ENCODE measurements at places on chromosomes 4 and X.

GRCh38 chr4:20219521-20219920 is 32.2 kb upstream of the SLIT2 start:
- DNase-seq: no peak
- H3K4me3 ChIP-seq: no peak overlapping the region
- no peaks in the 10 kb centered on the region for H3K4me1 ChIP-seq

DNA sequence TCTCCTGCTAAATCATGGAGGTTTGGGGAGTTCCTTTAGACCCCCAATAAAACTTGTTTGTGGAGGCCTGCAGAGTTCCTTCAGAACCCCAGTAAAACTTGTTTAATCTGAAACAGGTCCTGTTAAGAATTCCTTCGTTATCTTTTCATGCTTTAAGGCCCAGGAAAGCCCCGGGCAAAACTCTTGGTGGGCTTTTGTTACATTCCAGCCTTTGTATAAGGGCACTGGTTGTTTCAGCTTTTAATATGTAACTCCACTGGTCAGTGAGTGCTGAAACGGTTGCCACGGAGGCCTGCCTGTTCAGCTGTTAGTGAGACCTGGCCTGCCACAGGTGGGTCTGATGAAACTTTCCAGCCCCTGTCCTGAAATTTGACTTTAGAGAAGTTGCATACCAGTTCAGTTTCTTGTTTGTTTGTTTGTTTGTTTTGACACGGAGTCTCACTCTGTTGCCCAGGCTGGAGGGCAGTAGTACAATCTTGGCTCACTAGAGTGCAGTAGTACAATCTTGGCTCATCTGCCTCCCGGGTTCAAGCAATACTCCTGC is 12.4 kb upstream of the DHRSX start:
- H3K27ac ChIP-seq: no peak overlapping the region
- no peak overlapping the region for H3K4me3 ChIP-seq
- H3K27me3 ChIP-seq: no peaks in the 10 kb centered on the region
- H3K4me1 ChIP-seq: no peaks in the 10 kb centered on the region

- H3K4me1 ChIP-seq: no peaks in the 10 kb centered on the region
- H3K4me3 ChIP-seq: peak overlapping the region; percentile 42
- no peak overlapping the region for H3K27ac ChIP-seq
- H3K36me3 ChIP-seq: no peaks in the 10 kb centered on the region
- no peak for DNase-seq
Measured at GRCh38 chrX:80334583-80334982, 85.7 kb upstream of the TENT5D start.

DNA sequence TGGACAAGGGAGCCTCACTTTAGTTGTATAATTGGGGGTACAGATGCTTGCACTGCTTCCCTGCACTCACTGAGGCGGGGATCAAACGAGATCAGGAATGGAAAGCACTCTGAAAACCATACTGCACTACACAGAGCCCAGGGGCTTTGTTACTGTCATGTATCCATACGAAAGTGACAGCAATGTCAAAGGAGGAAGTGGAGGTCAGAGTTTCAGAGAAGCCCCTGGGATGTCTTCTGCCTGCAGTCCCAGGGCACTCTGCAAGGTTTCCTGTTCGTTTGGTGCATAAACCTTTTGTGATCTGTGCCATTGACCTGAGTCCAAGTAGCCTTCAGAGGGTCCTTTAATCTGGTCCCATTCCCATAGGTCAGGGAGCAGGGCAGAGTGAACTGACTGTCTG is 31.2 kb downstream of the RNF175 start:
- DNase-seq: no peak
- H3K4me3 ChIP-seq: no peak overlapping the region
- H3K36me3 ChIP-seq: no peaks in the 10 kb centered on the region
- H3K27ac ChIP-seq: no peak overlapping the region
- H3K27me3 ChIP-seq: no peaks in the 10 kb centered on the region

DNA sequence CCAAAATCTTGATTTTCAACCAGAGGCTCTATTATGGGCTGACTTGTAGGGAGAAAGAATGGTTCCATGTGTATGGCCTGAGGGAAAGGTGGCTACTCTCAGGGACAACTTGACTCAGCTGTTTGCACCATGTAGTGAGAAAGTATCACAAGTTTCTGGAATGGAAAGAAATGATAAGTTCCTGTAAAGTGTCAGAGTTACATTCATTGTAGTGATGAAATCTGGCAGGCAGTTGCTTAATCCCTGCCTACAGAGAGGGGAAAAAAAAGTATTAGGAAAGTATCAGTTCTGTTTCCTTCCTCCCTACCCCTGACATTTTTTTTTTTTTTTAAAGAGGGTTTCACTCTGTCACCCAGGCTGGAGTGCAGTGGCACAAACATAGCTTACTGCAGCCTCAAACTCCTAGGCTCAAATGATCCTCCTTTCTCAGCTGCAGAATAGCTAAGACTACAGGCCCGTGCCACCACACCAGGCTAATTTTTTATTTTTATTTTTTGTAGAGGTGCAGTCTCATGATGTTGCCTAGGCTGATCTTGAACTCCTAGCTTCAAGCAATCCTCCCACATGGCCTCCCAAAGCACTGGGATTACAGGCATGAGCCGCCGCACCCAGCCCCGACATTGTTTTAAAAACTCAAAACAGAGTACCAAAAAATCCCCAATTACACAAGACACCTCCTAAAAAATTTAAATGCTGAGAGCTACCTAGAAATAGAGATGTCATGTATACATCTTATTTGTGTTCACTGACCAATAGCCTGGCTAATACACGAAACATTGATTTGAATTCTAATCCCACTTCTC is 4.8 kb upstream of the FBXL5 start:
- DNase-seq: no peak
- H3K27ac ChIP-seq: no peak overlapping the region
- no peaks in the 10 kb centered on the region for H3K36me3 ChIP-seq
- peaks cover 10% of the 10 kb centered on the region for H3K4me1 ChIP-seq

GRCh38 chrX:136168929-136169735 is 21.8 kb downstream of the FHL1 start:
- DNase-seq: peak; percentile 79
- no peak overlapping the region for H3K4me3 ChIP-seq
- peak overlapping the region; percentile 74 for H3K27ac ChIP-seq
- no peaks in the 10 kb centered on the region for H3K27me3 ChIP-seq
- peaks cover 29% of the 10 kb centered on the region for H3K4me1 ChIP-seq

GRCh38 chr4:74117024-74117534 is 18.1 kb upstream of the CXCL2 start:
- no peaks in the 10 kb centered on the region for H3K36me3 ChIP-seq
- peak overlapping the region; percentile 25 for H3K27ac ChIP-seq
- no peak overlapping the region for H3K4me3 ChIP-seq

DNA sequence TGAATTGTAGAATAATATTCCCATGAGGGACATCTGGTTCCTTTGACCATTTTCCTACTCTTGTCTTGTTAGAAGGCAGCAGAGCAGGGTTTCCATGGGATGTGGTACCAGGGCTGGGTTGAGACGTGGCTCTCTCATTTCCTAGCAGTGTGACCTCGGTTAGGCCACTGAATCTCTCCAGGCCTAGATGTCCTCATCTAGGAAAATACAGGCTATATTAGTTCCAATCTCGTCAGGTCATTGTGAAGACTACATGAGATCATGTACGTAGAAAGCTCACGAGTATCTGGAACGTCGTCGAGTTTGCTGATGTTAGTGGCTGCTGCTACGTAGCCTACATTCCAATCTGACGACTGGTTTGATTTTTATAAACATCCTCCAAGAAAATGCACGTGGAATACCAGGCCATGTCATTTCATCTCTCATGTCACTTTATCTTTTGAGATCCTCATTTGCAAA is 278.2 kb upstream of the GATB start:
- H3K27ac ChIP-seq: no peak overlapping the region
- DNase-seq: no peak
- H3K36me3 ChIP-seq: no peaks in the 10 kb centered on the region
- H3K27me3 ChIP-seq: no peaks in the 10 kb centered on the region
- no peak overlapping the region for H3K4me3 ChIP-seq

DNA sequence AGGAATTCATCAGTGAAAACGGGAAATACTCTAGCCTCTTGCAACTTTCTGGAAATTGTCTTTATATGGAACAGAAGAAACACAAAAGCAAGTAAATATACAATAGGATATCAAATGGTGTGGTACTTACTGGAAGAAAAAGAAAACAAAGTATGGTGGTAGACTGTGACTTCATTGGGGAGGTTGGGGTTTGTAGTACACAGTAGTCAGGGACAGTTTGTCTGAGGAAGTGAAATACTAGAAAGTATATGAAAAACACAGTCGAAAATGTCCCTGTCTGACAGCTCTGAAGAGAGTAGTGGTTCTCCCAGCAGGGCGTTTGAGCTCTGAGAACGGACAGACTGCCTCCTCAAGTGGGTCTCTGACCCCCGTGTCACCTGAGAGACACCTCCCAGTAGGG is 390.0 kb upstream of the NWD2 start:
- no peaks in the 10 kb centered on the region for H3K36me3 ChIP-seq
- no peaks in the 10 kb centered on the region for H3K4me1 ChIP-seq
- DNase-seq: no peak
- no peaks in the 10 kb centered on the region for H3K27me3 ChIP-seq

GRCh38 chrX:8927701-8928100 is 106.2 kb downstream of the FAM9B start:
- H3K4me1 ChIP-seq: no peaks in the 10 kb centered on the region
- no peak overlapping the region for H3K4me3 ChIP-seq
- no peaks in the 10 kb centered on the region for H3K27me3 ChIP-seq
- H3K36me3 ChIP-seq: no peaks in the 10 kb centered on the region

DNA sequence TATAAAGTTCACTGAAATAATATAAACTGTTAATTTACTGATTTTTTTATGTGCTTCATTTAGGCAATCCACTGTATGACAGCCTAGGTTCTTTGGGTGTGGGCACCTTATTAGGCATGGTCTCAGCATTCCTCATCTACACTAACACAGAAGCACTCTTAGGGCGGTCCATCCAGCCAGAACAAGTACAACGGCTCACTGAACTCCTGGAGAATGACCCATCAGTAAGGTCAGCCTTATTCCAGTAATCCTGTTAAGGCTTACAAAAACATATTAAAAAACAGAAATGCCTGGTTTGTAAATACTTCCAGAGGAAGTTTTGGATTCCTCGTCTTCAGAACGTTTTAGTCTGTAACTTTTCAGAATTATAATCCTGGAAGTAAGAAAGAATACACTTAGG is 80.1 kb downstream of the SLC30A9 start:
- no peak overlapping the region for H3K4me3 ChIP-seq
- H3K4me1 ChIP-seq: no peaks in the 10 kb centered on the region
- H3K27ac ChIP-seq: no peak overlapping the region
- peaks cover 39% of the 10 kb centered on the region for H3K36me3 ChIP-seq
- no peak for DNase-seq
- no peaks in the 10 kb centered on the region for H3K27me3 ChIP-seq

GRCh38 chr4:104436542-104436941 is 58.2 kb downstream of the CXXC4 start:
- H3K4me1 ChIP-seq: no peaks in the 10 kb centered on the region
- no peaks in the 10 kb centered on the region for H3K27me3 ChIP-seq
- DNase-seq: no peak
- no peak overlapping the region for H3K27ac ChIP-seq
- H3K4me3 ChIP-seq: no peak overlapping the region

Data from suprapubic skin (tissue), 4 donors.